Muscle of arm (tissue), 14 donors: ENCODE measurements at places on chromosomes 6 and 20. TPM values are rescaled to one million over a fixed set of nuclear protein-coding genes. Genes with fewer than 3 reads are reported as not detected.

Gene RNF5
- polyA plus RNA-seq = not detected

Gene GATA5
- 0.08 TPM for polyA plus RNA-seq

DNA sequence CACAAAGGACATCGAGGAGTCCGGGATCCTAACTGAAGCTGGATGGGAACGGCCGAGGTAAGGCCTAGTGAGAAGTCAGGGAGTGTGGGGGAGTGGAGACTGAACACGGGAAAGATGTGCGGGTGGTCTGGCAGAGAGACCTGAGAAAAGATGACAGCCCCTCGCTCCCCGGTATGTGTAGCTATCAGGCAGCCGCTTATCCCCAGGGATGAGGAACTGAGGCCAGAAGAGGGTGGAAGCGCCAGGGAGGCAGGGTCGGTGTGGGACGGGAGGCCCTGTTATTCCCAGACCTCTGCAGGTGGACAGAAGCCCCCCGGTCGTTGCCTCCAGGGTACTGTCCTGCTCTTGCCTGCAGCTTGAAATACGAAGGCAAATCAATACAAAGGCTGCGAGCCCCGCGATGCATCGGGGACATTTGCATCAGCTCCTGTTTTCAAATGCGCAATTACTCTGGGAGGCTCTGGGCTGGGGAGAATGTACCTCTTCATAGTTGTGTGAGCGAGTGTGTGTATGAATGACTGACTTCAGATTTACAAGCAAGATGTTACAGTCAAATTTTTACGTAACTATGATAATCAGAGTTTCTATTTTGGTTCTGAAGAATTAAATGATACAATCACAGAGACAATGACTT is 221.3 kb downstream of the QKI start:
- DNase-seq = no peak

- no peak for DNase-seq
Measured at GRCh38 chr6:39841291-39841690, 49.1 kb downstream of the DAAM2 start.

DNA sequence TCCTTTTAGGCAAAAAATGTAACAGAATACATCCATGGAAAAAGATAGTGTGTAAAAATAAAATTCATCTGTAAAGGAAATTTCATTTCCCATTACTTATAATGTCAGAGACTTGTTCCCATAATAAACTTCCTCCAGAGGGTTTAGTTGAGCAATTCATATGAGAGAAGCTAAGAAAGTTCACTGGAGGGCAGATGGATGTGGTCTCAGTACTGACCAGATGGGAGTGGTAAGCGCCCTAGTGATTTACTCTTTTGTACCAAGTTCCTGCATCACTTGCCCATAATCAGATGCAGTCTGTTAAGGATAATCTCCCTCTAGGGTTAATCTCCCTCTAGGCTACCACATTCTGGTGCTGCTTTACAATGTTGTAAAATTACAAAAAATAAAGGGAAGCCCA is 61.7 kb downstream of the ESF1 start:
- no peak for DNase-seq

DNA sequence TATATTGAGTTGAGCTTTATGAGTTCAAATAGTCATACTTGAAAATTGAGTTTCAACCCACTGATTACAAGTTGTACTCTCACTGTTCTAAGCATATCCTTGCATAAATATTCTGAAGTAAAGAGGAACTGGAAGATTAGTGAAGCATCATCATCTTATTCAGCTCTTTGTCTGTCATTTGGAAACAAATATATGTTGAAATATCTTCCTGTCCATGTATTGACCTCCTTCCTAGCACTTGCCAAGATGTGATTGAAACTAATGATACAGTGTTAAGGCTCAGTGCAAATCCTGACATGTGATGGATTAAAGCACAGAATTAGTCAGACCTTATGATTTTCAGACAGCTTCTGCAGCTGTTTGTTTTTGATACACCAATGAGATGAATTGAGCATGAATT is 434.3 kb downstream of the TBC1D32 start:
- no peak for DNase-seq

DNA sequence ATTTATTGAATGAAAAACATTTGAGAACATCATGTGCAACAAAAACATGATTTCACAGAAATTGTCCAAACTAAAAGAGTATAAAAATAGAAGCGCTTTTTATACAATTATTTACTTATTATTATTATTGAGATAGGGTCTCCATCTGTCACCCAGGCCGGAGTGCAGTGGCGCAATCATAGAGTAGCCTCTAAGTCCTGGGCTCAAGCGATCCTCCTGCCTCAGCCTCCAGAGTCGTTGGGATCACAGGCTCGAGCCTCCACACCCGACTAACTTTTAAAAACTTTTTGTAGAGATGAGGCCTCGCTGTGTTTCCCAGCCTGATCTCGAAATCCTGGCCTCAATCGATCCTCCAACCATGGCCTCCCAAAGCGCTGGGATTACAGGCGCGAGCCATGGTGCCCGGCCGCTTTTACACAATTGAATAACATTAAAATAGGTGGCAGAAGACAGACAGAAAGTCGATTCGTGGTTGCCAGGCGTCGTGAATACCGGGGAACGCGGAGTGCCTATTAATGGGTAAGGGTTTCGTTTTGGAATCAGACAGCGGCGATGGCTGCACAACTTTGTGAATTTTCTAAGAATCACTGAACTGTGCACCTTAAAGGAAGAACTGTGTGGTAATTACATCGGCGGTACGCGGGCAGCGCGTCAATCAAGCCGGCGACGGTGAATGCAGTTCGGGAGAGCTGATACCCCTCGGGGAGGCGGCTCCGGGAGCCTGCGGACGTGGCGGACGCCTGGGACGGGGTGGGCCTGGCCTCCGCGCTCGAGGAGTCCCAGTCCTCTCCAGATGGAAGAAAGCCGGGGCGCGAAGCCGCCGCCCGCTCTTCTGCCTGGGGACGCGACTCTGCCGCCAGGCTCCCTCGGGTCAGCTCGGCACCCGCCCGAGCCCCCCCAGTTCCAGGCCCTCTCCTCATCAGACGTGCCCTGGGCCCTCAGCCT is 807 bp downstream of the TBC1D20 start:
- peak; percentile 48 for DNase-seq

DNA sequence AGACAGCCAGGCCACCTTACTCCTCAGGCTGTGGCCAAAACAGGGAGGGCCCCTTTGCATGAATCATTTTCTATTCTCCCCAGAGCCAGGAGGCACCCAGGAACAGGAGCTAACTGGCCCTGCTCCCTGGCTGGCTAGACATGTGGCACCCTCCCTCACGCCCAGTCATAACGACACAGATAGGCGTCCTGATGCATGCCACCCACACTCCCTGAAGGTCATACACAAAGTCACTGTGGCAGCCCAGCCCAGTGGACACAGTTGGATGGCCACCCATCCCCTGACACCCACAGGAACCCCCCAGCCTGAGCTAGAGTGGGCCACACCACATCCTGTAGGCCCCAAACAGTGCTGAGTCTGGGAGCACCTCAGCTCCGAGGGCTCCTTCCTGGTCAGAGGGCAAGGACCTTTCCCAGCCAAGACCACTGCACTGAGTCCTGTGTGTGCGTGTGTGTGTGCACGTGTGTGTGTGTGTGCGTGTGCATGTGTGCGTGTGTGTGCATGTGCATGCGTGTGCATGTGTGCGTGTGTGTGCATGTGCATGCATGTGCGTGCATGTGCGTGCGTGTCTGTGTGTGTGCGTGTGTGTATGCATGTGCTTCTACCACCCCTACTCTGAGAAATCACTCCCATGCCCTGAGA is 21.6 kb downstream of the TFEB start:
- DNase-seq = no peak
